ENCODE measurements at places on chromosomes 3 and 15.

GRCh38 chr3:175279457-175279856, 420.3 kb downstream of the NAALADL2 start:
- no peak for DNase-seq

GRCh38 chr15:52480990-52481389, 47.7 kb downstream of the MYO5A start:
- DNase-seq: no peak

GRCh38 chr3:55524565-55525244, 37.6 kb upstream of the WNT5A start:
- no peak for DNase-seq

DNA sequence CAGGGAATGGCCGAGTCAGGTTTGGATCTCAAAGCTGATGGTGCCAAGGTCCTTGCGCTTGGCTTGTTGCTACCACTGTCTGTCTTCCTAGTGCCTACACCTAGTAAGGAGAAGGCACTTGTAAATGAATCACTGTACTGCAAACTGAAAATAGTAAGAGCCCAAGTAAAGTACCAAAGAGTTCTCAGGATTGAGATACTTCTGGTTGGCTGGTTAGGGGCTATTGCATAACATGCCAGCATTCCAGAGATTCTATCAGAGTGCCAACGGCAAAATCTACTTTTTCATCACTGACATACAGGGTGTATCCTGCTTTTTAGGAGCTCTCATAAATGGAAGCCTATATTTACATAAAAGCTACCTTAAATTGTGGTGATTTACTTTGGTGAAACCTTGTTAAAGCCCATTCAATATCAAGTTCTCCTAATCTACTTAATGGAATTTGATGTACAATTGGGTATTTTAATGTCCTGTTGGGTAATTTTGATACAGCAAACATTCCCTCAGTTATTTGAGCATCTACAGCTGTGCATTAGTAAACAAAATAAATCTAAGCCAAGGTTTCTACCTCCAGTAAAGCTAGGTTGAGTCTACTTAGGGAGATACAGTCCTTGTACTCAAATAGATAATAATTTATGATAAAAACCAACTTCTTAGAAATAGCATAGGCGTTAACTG, 30.7 kb upstream of the CHD2 start:
- no peak for DNase-seq

DNA sequence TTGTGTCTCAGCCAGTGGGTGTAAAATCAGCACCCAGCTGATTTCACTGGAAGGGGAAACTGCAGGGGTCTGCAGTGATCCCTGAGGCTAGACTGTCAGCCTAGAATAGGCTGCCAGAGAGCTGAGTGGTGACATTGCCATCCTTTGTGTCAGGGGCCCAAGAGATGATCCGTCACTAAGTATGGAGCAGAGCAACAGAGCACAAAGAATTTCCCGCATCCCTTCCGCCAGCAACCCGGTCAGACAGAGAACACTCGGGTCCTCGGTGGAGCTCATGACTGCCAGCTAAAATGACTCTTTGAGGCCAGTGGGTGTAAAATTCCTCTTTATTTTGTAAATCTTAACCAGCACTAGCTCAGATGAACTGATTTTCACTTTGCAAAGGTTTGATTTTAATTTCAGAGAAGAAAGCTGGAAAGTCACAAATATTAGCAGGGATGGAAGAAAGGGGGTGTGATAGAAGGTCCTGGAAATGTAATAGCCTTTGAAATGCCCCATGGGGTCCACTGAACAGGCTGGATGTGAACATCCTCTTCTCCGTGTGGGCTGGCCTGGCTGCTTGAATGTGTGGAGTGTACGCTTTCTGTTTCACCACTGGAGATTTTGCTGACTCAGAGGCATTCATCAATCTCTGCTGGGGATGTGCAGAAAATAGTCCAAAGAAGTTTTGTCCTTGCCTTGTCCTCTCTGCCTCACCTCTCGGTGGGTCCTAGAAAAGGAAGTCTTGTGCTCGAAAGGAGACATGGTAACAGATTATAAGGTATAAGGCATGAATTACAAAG, 138.8 kb downstream of the SV2B start:
- no peak for DNase-seq

GRCh38 chr3:127655641-127656040, 17.1 kb upstream of the ABTB1 start:
- DNase-seq: no peak

GRCh38 chr3:33174095-33174494, 44.5 kb downstream of the SUSD5 start:
- DNase-seq: no peak

Measured in stimulated activated CD8-positive, alpha-beta memory T cell treated with anti-CD3 and anti-CD28 coated beads, Interleukin-4, amount 100 ng/mL, for 24 hours (primary cell).